HT-29 (cell line): ENCODE measurements at places on chromosomes 6 and 20. TPM values are rescaled to one million over a fixed set of nuclear protein-coding genes. Genes with fewer than 3 reads are reported as not detected.

DNA sequence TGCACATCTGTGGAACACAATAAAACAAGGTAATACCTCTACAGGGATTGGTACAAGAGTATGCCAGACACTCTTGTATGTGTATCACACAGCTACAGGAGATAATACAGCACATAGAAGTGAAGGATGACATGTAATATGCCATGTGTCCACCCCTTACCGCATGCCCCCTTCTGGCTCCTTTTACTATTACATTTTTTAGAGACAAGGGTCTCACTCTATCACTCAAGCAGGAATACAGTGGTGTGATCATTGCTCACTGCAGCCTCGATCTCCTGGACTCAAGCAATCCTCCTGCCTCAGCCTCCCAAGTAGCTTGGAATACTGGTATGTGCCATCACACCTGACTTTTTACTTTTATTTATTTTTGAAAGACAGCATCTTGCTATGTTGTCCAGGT lies 4.2 kb upstream of the NCR3 start:
- peak; percentile 42 for DNase-seq

Gene FGD2
- total RNA-seq, result 0.31 and 0.53 TPM in 2 replicates

Gene TMC2
- not detected in 2 replicates for total RNA-seq

DNA sequence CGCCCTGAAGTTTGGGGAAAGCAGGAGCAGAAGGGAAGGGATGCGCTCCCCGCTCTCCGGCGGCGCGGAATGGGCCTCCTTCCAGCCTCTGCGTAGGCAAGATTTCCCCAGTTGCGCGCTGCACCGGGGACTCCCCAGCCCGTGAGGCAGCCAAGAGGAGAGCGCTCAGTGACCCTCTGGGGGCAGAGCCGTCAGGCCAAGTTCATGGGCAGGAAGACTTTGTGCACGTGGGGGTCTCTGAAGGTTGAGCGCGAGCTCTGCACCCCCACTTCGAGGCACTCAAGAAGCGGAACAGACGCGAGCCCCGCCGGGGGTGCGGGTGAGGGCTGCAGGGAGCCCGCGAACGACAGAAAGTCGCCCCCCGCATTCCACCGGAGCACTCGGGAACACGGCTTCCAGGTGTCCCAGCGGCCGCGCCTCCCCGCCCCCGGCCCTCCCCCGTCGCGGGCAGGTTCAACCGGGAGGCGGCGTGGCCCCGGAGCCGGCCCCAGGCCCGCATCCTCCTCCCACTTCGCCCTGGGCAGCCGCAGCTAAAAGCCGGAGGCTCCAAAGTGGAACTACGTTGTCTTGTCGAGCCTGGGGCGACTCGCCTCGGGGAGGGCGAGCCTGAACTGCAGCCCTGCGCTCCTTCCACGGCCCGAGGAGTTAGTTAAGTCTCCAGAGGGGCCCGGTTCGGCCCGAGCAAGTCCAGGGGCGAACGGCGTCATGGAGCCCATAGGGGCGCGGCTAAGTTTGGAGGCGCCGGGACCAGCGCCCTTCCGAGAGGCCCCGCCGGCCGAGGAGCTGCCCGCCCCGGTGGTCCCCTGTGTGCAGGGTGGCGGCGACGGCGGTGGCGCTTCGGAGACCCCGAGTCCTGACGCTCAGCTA lies at the start of gene PPP1R3G:
TSS of gene PPP1R3G (plus strand) at position 561 of the 867 bp plus-strand sequence. CDS start at position 706, 145 bp downstream.
- DNase-seq, result no peak

Gene GPR63
- 0.13 TPM in 1 of 2 replicates, not detected in the other for total RNA-seq

GRCh38 chr6:38207375-38207774 lies 387.8 kb downstream of the ZFAND3 start:
- DNase-seq, result no peak

Gene BPIFB2
- total RNA-seq, result not detected in 2 replicates
